ENCODE measurements at places on chromosomes 12 and 14.

- no peak for DNase-seq
These were observed 7.4 kb downstream of the FOXN4 start for GRCh38 chr12:109301643-109302168.

DNA sequence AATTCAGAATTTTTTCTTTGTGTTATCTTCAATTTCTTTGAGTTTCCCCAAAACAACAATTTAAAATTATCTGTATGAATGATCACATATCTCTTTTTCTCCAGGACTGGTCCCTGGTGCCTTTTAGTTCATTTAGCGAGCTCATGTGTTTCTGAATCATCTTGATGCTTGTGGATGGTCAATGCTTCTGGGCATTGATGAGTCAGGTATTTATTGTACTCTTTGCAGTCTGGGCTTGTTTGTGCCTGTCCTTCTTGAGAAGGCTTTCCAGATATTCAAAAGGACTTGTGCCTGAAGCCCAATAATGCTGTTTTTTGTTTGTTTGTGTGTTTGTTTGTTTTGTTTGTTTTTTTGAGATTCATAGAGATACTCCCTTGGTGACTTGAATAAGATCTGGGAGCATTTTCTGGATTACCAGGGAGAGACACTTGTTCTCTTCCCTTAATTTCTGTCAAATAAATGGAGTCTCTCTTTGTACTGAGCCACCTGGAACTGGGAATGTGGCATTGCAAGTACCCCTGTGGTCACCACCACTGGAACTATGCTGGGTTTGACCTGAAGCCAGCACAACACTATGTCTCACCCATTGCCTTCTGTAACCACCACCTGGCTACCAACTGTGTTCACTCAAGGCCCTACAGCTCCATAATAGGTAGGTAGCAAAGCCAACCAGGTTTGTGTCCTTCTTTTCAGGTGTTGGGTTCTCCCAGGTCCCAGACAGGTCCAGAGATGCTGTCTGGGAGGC is 56.3 kb downstream of the SLC6A15 start:
- no peak for DNase-seq

GRCh38 chr12:106130474-106131113 is 8.2 kb downstream of the NUAK1 start:
- no peak for DNase-seq

- no peak for DNase-seq
These were observed 73.6 kb upstream of the SOX5 start for GRCh38 chr12:24023081-24023480.

GRCh38 chr12:28033538-28033915 is 61.0 kb upstream of the PTHLH start:
- DNase-seq: no peak

DNA sequence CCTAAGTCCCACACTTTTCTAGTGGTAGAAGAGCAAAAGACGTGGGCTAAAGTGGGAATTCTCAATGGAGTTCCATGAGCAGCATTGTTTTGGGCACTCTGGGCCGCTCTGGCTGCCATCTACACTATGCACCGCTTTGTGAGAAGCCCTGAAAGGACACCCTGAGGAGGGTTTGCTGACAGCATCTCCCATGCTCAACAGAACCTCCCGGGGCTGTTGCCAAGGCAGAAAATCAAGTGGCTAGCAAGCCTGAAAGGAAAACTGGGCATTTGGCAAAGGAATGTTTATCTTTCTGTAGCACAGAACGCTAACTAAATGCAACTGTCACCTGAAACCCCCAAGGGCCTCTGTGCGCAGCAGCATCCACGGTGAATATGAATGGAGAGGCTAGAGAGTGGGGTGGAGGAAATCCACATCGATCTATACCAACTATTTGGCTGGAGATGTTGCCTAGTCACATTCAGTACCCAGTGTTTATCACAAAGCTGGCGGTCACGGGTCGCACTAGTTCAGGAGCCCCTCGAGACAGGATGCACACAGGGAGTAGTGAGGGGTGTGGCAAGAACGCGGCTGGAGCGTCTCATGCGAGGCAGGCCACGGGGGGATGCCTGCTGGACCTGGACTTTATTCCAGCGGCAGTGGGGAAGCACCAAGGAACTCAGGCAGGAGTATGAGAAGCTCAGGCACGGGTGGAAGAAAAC is 14.2 kb downstream of the APPL2 start:
- no peak for DNase-seq

- DNase-seq: no peak
These were observed 199.6 kb upstream of the OTX2 start for GRCh38 chr14:57009585-57010515.

- no peak for DNase-seq
These were observed 8.1 kb upstream of the GLRX5 start for GRCh38 chr14:95526483-95527386.

Measured in activated CD4-positive, alpha-beta T cell treated with anti-CD3 and anti-CD28 coated beads, Interleukin-2, Interleukin-4, amounts not matched to agents 100 ng/mL and 50 ng/mL, durations not matched to agents 16 hours and 8 hours (primary cell).